NB4 (cell line): ENCODE measurements at places on chromosomes 6 and 20.

DNA sequence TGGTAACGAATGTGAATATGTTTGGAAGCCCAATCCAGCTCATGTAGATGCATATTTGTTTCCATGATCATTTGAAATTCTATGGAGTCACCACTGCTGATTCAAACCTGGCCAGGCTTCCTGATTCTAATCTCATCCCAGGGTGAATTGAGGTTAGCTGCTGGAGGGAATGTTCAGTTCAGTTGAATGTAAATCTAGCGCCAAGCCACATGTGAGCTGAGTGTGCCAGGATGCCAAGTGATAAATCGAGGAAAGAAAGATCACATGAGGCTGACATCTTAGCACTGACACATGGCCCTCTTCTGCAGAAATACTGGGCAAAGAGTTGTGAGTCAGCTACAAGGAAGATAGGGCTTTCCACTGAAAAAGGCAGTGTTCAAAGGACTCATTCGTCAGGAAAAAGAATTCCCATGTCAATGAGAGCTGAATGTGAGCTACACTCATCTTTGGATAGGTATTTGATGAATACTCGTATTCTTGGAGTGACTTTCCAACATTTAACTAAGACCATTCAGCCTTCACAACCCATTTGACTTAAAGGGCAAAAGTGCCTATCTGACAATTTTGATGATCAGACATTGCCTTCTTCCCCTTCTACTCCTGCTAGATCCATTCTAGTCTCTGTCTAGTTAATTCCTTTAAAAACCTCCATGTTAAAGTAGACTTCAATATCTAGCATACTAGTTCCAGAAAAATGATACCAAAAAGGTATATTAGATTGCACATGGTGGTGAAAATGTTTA, 172.1 kb downstream of the MTFR2 start:
- no peak for DNase-seq

- DNase-seq = no peak
Observed at GRCh38 chr6:37125774-37126492, 44.0 kb upstream of the PIM1 start.

DNA sequence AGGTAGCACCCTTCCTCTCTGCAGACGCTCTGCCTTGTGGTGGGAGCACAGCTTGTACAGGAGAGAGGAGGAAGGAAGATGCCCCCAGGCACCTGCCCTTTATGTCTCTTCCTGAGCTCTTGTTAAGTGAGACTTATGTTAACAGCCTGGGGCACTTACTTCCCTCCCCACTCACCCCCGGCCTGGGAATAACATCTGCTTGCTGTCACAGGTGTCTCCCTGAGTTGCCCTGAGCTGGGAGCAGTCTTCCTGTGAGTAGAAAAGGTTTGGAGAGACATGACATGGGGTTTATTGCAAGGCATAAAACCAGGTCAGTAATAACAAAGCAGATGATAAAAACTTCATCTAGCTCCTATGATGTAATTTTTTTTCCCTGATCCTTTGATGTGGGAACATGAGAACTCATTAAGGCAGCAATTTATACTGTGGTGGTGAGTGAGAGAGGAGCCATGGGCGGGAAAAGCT, 1.9 kb downstream of the SSTR4 start:
- no peak for DNase-seq

DNA sequence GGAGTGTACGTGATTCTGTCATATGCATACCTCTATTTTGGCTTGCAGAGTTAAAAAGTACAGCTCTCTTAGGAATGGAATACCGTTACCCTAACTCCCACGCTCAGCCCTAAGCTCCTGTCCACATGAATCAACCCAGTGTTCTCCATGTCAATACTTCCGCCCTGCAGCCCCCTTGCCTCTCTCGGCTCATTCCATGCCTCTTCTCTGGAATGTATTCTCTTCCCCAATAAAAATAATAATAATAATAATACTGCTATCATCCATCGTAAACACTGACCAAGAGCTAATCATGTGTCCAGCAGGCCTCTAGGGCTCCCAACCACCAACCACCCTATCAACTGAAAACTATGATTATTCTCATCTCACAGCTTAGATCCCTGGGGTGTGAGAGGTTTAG, 100.6 kb downstream of the PREX1 start:
- DNase-seq = no peak

GRCh38 chr20:62984666-62985443, 21.9 kb downstream of the BHLHE23 start:
- no peak for DNase-seq

- DNase-seq = peak; percentile 80
Observed at GRCh38 chr6:106608080-106608668, 21.1 kb downstream of the RTN4IP1 start.

GRCh38 chr20:48941467-48941866, 20.0 kb downstream of the ARFGEF2 start:
- no peak for DNase-seq

- no peak for DNase-seq
Observed at GRCh38 chr6:75550544-75551167, 51.0 kb upstream of the SENP6 start.

GRCh38 chr20:10646886-10647420, 26.8 kb downstream of the JAG1 start:
- no peak for DNase-seq

DNA sequence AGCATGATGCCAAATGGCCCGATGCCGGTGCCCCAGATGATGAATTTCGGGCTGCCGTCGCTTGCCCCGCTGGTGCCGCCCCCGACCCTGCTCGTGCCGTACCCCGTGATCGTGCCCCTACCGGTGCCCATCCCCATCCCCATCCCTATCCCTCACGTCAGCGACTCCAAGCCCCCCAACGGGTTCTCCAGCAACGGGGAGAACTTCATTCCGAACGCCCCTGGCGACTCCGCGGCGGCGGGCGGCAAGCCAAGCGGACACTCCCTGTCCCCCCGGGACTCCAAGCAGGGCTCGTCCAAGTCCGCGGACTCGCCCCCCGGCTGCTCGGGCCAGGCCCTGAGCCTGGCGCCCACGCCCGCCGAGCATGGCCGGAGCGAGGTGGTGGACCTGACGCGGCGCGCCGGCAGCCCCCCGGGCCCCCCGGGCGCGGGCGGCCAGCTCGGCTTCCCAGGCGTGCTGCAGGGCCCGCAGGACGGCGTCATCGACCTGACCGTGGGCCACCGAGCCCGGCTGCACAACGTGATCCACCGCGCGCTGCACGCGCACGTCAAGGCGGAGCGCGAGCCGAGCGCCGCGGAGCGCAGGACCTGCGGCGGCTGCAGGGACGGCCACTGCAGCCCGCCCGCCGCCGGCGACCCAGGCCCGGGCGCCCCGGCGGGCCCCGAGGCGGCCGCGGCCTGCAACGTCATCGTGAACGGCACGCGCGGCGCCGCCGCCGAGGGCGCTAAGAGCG, 144.6 kb downstream of the SOBP start:
- DNase-seq = no peak

GRCh38 chr6:79813143-79813850, 134.1 kb downstream of the ELOVL4 start:
- DNase-seq = no peak

- no peak for DNase-seq
Observed at GRCh38 chr20:43584448-43585136, 6.1 kb upstream of the IFT52 start.

DNA sequence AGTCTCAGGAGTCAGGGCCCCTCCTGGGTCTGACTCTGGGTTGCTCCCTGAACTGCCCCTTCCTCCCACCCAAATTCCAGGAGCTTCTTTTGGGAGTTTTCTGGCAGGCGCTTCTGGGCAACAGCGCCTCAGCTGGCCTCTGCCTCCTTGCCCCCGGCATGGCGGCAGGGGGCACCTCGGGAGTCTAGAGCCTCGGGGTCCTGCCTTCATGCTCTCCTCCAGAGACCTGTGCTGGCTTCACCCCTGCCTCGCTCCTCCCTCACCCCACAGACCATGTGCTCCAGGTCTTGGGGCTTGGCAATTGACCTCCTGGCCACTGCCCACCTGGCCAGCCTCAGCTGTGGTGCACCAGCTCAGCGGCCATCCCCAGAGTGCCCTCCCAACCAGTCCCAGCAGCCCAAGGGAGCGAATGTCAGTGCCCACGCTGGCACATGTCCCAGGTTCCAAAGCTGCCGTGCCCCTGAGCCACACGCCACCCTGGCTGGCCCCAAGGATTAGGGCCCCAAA, 43.4 kb downstream of the SRC start:
- no peak for DNase-seq

- DNase-seq = no peak
Observed at GRCh38 chr20:60906555-60906954, 345.5 kb upstream of the CDH4 start.

DNA sequence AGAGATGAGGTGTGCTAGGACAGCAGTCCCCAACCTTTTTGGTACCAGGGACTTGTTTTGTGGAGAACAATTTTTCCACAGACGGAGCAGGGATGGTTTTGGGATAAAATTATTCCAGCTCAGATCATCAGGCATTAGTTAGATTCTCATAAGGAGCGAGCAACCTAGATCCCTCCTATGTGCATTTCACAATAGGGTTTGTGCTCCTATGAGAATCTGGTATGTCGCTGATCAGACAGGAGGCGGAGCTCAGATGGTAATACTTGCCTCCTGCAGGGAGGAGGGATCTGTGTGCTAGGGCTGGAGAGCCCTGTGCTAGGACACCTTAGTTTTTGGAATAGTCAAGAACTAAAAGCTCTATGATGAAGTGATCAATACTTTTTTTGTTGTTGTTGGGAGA, 2.5 kb downstream of the SMIM13 start:
- DNase-seq = peak; percentile 81

- peak; percentile 63 for DNase-seq
Observed at GRCh38 chr6:83592770-83593394, 80.5 kb downstream of the PRSS35 start.

GRCh38 chr6:135880066-135880972, 28.8 kb downstream of the PDE7B start:
- peak; percentile 60 for DNase-seq

- no peak for DNase-seq
Observed at GRCh38 chr6:154996841-154997311, 1.8 kb downstream of the TIAM2 start.

DNA sequence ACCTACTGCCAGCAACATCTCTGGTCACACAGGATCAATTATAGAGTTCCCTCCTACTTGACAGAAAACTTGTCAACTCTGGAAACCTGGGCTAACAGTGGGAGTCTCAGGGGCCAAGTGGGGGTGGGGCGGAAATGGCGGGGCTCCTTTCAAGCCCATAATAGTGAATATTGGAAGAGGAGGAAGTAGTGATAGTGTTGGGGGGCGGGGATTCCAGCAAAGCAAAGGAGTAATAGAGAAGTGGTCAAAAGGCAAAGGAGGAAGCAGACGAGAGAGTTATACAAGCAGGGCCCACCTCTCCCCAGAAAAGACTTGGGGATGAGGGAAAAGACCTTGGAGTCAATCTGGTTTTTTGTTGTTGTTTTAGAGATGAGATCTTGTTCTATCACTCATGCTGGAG, 2.1 kb downstream of the DEF6 start:
- DNase-seq = peak; percentile 94

- DNase-seq = no peak
Observed at GRCh38 chr20:23084845-23085365, 1.2 kb downstream of the CD93 start.

DNA sequence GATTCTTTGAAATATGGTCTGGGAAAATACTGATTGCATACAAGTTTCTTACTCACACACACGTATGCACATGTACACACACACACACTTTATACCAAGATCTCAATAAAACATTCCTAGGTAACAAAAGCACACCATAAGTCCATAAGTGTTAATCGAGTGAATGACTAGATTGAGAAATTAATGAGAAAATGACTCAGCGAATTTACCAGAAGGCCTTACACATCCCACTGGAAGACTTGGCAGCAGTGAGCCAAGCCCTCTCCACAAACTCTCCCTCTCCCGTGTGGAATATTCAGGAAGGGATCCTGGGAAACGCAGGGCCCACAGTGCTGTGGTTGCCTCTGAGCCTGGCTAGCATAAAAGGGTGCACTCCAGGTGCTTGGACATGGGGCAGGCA, 227.2 kb downstream of the LY86 start:
- no peak for DNase-seq

GRCh38 chr6:145561095-145562072, 173.9 kb downstream of the EPM2A start:
- DNase-seq = no peak

GRCh38 chr6:131831392-131831791, 23.6 kb downstream of the ENPP1 start:
- no peak for DNase-seq

DNA sequence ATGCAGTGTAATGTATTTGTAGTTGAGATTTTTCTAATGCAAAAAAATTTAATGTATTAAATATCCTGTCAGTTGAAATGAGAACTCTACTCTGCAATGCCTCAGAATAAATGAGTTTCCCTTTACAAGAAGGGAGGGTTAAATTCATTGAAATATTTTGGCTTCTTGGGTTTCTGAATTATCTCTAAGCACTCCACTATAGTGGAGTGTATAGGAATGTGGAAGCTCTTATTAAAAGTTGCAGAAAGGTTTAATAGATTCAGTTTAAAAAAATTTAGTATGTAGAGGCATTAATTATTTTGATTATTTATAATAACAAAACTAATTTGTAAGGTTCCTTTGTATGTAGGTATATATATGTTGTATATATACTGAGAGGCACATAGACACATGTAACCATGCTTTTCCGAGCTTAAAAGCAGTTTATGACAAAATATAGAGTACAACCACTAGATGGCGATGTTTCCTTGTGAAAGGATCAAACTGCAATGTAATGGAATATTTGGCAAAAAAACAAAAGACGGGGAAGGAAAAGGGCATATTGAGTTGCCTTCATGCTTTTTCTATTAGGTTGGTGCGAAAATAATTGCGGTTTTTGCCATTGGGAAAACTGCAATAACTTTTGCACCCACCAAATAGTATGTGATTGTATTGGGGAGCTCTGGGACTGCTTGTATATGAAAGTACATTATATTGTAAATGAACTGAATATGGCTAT, 144.2 kb downstream of the MYO6 start:
- peak; percentile 71 for DNase-seq

DNA sequence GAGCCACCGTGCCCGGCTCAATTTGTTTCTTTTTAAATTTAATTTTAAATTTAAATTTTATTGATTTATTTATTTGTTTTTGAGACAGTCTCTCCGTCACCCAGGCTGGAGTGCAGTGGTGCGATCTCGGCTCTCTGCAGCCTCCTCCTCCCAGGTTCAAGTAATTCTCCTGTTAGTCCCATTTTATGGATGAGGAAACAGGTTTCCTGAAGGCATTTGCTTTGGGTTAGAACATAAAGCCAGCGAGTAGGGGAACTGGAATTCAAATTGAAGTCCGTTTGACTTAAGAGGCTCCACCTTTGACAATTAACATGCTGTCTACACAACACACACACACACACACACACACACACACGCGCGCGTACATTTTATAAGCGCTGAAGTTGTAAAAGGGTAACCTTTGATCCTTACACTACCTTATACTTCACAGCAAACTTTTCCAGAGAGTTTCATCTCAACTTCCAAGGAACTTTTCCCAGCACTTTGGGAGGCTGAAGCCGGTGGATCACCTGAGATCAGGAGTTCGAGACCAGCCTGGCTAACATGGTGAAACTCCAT, 232.0 kb downstream of the BCAS1 start:
- no peak for DNase-seq

GRCh38 chr6:109714166-109714565, 23.1 kb downstream of the FIG4 start:
- no peak for DNase-seq

DNA sequence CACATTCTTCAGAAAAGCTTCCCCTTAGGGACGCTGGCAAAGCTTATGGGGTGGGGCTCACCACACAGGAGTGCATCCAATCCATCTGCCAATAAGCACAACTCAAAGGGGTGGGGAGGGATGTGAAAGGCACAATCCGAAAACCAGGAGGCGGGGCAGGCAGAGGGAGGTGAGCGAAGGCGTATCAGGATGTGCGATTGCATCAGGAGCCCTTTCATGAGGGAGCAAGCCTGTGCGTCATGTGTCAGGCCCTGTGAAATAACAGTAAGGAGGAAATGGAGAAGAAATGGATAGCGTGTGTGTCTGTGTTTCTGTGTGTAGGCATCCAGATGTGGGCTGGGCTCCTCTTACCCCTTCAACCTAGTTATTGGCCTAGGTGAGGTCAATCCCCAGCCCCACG, 382.4 kb upstream of the CDH4 start:
- DNase-seq = peak; percentile 9
